ENCODE measurements at places on chromosomes 1 and 21. TPM values are rescaled to one million over a fixed set of nuclear protein-coding genes. Genes with fewer than 3 reads are reported as not detected.

UQCRHL gene
- total RNA-seq, result 0.93 TPM

FAM110D gene
- total RNA-seq, result 6.9 TPM

NT5C1A gene
- 0.49 TPM for total RNA-seq

AGRN gene
- total RNA-seq, result 135 TPM

PLA2G2C gene
- not detected for total RNA-seq

All from upper lobe of right lung (tissue), 1 donor.